ENCODE measurements at places on chromosomes 6 and 20.

GRCh38 chr20:62938105-62938888 is at the start of gene GID8:
Gene GID8 (plus strand): TSS chr20:62938147. CDS start chr20:62941503, 3,356 bp downstream.
- no peak for DNase-seq

DNA sequence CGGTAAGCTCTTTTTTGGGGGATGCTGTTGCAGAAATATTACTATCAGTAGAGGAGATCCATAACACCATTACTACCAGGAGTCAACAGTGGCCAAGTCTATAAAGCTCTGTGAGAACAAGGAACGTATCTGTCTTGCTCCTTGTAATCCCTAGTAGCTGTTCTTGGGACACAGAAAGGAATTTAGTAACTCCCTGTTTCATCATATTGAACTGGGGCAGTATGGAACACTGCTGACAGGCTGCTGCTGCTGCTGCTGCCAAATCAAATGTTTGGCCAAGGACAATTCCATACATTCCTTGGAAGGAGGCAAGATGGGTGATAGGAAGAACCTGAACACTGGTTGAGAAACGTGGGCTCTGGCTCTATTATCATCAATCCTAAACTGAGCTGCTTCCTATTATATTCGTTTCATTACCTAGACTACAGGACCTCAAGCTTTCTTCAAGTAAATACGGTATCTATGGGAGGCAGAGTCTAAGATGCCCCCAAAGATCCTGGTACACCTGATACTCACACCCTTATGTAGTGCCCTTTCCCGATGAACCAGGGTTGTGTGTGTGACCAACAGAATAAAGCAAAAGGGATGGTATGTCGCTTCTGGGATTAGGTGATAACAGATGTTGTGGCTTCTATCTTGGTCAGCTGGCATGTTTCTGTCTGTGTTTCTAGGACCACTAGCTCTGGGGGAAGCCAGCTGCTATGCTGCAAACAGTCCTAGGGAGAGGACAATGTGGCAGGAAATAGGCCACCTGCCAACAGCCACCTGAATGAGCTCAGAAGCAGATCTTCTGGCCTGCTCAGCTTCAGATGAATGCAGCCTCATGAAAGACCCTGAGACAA is 39.5 kb downstream of the ELOVL5 start:
- DNase-seq = no peak

DNA sequence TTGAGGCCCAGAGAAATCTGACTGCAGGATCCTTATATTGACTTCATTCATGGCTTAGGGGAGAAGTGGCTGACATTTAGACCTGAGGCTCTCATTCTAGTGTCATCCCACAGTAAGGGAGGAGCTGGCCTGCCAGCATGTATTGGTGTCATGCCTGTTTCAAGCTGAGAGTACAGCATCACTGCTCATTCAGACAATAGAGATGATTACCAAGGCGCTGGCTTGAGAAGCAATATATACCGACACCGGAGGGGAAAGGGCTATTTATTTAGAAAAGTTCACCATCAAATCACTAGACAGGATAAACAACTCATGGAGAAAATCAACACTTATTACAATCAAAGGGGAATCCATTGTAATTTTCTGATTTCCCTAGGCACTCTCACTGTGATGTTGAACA is 84.4 kb upstream of the HDAC2 start:
- DNase-seq = no peak

- no peak for DNase-seq
Observed at GRCh38 chr6:24920136-24920535, 15.6 kb downstream of the RIPOR2 start.

GRCh38 chr20:34047917-34048316 is 54.2 kb downstream of the RALY start:
- no peak for DNase-seq

- DNase-seq = no peak
Observed at GRCh38 chr6:72811971-72812421, 190.1 kb downstream of the KCNQ5 start.

GRCh38 chr20:7994809-7995208 is 24.8 kb downstream of the TMX4 start:
- DNase-seq = no peak

DNA sequence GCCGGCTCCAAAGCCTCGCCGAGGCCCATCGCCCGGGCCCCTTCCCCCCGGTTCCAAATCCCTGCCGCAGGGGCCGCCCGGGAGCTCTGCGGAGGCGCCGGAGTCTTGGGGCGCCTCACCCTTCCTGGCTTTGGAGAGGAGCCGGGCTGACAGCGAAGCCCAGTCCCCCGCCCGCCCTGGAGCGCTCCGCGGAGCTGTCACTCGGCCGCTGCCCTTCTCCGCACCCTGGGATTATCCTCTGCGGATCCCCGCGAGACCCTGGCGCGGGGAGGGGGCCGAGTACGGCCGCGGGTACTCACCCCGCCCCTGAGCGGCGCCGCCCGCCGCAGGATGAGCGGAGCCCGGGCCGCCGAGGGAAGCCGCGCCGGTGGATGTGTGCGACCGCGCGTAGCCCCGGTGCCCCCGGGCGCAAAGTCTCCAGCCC is 343 bp downstream of the SNAP91 start:
- DNase-seq = no peak

DNA sequence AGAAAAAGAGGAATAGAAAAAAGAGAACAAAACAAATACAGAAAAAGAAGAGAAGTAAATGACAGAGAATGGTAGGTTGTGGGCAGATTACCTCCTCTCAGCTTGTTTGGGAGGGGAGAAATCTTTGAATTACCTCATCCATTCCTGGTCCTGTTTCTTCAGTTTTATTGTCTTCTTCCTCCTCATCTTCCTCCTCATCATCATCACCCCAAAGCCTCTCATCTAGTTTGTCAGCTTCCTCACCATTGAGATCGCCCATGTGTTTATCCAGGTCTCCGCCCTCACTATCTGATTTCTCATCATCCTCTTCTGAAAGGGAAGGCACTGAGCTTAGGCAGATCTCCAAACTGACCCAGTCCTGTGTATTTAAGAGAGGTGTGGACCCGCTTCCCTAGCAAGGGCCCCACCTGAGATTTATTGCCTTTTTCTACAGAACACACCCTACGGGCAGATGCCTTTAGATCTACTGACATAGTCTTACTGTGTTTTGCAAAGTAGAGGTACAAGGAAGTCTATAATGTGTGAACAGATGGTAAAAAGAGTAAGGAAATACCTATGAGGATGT is 24.2 kb upstream of the LYRM2 start:
- no peak for DNase-seq

GRCh38 chr6:6834356-6835222 is 246.1 kb downstream of the LY86 start:
- no peak for DNase-seq

DNA sequence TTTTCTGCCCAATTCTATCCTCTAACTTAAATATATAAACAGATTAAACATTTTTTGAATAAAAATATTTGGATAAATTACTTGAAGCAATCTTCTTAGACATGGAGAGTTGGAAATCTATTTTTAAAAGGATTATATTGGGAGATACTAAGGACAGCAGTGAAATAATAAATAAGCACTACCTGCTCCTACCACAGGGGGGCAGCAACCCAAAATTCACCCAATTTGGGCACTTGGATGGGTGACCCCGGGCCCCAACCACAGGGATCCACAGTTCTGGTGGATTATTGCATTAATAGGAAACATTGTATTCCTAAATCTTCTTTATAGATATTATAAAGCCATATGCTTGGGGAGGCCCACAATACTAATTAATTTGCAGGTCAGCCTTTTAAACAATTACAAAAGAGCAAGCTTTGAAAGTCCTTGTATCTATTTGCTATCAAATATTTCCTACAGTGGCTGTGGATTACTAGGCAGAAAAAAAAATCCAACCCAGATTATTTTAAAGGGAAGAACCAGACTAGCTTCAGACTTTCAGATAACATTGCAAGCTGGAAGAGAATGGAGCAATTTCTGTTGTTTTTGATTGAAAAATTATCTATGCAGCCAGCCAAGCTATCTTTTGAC is 66.4 kb upstream of the PDE10A start:
- no peak for DNase-seq

DNA sequence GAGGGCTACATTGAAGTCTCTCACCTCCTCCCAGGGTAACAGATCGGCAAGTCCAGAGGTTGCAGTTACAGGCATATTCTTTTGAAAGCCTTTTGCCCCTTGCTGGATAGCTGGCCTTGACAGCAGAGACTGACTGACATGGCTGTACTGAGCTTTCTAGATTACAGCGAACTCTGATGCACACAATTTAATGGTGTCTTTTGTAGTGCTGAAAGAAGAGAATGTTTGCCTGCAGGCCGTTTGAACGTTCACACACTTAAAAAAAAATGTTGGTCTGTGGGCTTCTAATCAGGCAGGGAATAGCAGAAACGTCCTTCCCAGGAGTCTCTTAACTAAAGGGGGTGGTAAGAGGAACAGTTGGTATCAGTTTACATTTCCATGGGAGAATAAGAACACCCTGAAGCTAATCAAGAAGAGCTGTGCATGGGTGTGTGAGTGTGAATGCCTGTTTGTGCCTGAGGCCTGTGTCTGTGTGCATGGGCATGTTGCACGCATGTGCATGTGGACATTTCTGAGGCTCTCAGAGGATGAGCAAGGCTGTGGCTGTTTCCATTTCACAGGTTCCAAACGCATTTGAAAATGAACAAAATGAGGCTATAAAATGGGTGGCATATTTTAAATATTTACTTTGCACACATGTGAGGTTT is 213.9 kb upstream of the SSTR4 start:
- no peak for DNase-seq

GRCh38 chr20:3430376-3431069 is 23.1 kb upstream of the DNAAF9 start:
- DNase-seq = no peak

GRCh38 chr20:50578061-50578777 is 68.0 kb downstream of the PTPN1 start:
- no peak for DNase-seq
